Iris pigment epithelial cell (primary cell): ENCODE measurements at places on chromosomes 16 and 17.
A peak's percentile ranks its signal among the peaks of the same experiment; 100 is the strongest.

DNA sequence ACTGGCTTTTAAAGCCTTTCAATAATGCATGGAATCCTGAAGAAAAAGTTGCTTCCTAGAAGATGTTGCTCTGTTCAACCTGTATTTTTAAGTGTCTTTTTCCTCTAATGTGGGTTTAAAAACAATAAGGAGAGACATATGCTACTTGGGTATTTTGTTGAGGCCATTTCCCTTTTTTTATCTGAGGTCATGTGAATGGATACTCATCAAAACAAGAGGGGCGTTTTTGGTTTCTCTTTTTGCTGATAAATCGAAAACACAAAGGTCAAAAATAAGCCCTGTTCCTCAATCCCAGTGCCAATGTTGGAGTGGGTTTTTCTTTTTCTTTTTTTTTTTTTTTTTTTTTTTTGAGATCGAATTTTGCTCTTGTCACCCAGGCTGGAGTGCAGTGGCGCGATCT is 468.0 kb upstream of the RBFOX1 start:
- no peak for DNase-seq

DNA sequence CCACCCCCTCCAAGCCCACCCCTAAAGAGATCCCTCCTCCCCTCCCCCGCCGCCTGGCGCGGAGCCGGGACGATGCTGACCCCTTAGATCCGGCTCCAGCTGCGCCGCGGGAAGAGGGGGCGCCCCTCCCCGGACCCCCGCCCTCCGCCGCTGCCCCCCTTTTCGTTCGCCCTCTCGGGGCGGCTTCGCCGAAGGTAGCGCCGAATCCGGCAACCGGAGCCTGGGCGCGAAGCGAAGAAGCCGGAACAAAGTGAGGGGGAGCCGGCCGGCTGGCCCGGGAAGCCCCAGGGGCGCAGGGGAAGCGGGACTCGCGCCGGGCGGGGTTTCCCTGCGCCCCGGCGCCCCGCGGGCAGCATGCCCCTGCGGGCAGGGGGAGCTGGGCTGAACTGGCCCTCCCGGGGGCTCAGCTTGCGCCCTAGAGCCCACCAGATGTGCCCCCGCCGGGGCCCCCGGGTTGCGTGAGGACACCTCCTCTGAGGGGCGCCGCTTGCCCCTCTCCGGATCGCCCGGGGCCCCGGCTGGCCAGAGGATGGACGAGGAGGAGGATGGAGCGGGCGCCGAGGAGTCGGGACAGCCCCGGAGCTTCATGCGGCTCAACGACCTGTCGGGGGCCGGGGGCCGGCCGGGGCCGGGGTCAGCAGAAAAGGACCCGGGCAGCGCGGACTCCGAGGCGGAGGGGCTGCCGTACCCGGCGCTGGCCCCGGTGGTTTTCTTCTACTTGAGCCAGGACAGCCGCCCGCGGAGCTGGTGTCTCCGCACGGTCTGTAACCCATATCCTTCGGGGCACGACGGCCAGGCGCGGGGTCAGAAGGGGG is 623 bp downstream of the CACNA1G start:
- DNase-seq: no peak

DNA sequence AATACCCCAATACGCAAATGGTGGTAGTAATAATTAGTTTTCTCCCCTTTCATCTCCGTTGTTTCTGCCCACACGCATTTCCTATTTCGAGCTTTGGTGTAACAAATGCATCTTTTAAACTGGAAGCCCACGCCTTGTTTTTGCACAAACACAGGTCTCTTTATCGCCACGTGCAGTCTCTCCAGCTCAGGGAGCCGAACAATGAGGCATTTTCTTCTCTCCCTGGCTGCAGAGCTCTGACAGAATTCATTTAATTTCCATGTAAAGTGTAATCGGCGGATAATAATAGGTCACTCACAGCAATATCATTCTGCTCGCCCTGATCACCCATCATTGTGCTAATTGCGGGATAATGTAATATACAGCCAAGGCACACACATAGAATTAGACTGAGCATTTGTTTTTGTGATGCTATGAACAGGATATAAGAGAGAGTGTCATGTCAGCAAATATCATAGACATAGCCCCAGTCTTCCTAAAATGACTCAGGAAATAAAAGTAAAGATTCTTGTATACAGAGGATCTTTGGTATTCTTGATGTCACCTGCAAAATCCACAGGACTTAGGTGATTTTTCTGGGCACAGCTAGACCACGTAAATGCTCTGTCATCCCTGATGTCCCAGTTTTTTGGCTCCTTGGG is 452.6 kb upstream of the CDH11 start:
- no peak for DNase-seq

DNA sequence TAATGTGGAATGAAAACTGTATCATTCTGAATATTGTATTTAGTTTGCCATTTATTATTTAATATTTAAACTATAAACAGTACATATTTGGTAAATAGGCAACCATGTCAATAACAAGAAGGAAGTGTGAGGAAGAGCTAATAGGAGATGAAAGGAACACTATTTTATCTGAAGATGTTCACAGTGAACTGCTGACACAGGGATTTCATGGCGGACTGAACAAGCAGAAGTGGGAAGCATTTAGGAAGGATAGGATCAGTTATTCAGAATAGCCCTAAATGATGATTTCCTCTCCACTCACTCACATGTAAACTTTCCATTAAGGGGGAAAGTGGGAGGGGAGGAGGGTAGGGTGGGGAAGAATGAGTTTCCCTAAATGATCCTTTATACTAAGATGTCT is 682.4 kb downstream of the TOX3 start:
- DNase-seq: no peak

DNA sequence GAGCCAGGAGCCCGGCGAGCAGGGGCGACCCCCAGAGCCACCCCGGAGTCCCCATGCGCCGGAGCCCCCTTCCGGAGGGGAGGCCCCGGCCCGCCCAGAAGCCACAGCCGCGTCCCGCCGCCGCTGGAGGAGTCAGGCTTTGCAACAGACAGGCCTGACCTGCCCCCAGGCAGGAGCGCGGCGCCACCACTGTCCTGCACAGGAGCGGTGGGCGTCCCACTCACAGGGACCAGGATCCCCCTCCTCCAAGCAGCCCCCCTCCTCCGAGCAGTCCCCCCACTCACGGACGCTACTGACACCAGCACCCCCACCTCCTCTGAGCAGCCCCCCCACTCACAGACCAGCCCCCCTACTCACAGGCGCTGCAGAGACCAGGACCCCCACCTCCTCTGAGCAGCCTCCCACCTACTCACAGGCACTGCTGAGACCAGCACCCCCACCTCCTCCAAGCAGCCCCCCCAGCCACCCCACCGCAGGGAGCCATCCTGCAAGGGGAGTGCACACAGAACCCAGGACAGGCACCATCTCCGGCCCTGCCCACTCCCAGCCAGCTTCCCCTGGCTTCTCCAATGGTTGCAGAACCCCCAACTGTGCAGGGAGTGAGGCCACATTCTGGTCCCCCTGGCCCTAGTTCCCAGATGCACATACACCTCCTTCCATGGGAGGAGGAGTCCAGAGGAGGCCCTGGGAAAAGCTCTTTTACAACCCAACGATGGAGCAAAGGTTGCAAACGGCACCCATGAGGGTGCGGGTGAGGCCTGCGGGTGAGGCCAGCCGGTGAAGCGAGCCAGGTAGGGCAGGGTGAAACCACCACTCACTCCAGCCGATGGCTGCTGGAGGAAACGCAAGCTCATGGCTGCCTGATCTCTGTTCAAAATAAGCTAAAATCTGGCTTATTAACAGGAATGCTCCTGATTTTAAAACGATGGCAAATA is 69.9 kb downstream of the ABR start:
- no peak for DNase-seq

DNA sequence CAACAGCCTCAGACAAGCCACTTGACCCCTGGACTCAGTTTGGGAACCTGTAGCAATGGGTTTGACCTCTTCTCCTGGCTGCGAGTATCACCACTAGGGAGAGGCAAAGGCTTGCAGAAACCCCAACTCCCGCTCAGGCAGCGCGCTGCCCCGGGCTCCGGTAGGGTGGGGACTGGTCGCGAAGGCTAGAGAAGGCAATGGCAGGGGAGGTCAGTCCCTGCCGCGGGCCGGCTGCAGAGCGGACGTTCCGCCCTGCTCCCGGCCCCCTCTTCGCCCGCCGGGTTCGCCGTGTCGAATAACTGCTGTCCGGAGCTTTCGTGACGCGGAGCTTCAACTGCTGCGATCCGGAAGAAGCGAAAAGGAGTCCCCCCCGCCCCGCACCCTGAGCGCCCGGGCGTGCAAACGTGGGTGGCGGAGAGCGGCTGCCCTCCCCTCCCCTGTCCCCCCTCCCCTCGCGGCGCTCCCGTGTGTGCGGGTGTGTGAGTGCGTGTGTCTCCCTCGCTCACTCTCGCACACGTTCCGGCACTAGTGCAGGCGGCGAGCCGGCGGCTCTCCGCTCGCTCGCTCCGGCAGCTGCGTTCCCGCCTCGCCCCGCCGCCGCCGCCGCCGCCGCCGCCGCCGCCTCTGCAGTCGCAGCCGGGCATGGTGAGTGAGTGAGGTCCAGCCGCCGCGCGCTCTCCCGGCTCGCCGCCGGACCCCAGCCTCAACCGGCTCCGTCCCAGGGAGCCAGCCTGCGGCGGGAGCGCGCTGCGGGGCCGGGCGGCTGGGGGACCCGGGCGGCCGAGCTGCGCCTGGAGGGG is 772 bp upstream of the SHISA6 start:
- DNase-seq: peak; percentile 7

GRCh38 chr17:8116776-8117175 is 1.5 kb downstream of the ALOXE3 start:
- DNase-seq: no peak

DNA sequence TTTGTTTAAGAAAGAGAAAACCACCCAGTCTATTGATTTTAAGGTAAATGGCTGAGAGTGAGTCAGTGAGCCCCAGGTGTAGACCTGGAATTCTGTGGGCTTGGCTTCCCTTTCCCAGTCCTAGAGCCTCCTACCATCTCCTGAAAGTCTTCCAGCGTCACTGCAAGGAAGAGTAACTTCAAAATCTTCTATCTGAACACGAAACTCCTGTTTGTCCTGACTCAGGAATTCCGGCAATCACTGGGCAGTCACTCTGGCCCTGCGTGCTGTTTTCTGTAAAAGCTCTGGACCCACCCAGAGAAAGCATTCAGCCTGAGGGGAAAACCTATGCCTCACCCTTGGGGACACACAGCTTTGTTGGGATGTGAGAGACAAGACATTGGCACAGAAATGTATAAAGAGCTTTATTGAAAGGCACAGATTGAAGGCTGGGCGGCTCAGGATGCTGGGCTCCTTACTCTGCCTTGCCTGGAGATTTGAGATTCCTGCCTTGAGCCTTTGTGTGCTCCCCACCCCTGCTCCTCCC is 15.9 kb downstream of the MINK1 start:
- no peak for DNase-seq

- no peak for DNase-seq
These were observed 8.7 kb downstream of the VASN start for GRCh38 chr16:4380119-4381063.

DNA sequence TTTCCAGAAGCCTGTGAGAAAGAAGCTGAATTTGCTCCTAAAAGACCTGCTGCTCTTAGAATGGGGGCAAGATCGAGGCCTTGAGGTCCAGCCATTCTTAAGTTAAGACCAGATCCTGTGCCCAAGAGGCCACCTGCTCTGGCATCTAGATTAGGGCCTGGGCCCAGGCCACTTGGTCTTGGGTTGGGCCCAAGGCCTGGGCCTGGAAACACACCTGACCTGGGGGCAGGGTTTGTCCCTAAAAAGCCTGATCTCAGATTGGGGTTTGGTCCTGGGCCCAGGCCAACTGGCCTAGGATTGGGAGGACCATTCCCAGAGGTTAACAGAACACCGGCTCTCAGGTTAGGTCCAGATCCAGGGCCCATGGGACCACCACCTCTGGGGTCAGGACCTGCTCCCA is 12.9 kb downstream of the CHTF8 start:
- DNase-seq: no peak

- DNase-seq: no peak
These were observed 30.4 kb downstream of the RPH3AL start for GRCh38 chr17:322006-322780.

DNA sequence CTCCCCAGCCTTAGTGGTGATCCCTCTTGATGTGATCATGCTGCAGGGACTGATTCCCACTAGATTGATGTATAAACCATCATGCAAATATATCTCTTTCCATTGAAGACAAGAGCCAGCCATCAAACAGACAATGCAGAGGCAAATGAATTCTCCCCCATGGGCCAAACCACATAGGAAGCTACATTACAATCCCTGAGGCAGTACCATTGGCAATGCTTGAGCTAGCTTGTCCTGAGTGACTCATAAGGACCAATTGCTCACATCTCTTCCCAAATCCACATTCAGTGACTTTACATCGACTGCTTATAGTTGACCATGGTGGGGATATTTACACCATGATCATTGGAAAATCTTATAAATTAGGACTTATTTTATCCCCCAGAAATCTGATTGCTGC is 242.2 kb downstream of the SHISA9 start:
- DNase-seq: no peak

- DNase-seq: no peak
These were observed 183.5 kb downstream of the CPPED1 start for GRCh38 chr16:12620150-12620549.

GRCh38 chr17:68169840-68170239 is 78.0 kb upstream of the AMZ2 start:
- no peak for DNase-seq

GRCh38 chr16:19223235-19224170 is 55.5 kb downstream of the SYT17 start:
- DNase-seq: peak; percentile 9

DNA sequence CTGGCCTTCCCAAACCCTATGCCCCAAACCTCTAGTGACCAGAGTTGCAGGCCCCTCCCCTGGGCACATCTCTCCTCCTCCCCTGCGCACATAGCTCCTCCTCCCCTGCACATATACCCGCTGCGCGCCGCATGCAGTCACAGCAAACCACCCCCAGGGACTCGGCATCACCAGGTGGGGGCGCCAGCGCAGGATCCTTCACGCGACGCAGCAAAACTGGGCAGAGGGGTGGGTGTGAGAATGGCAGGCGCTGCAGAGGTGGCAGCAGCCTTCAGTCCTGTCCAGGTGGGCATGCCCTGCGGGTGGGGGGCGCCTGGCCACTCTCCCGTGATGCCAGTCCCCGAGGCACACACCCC is 5.6 kb downstream of the CORO6 start:
- peak; percentile 79 for DNase-seq

GRCh38 chr16:48025359-48025758 is 130.4 kb downstream of the ABCC12 start:
- DNase-seq: no peak

DNA sequence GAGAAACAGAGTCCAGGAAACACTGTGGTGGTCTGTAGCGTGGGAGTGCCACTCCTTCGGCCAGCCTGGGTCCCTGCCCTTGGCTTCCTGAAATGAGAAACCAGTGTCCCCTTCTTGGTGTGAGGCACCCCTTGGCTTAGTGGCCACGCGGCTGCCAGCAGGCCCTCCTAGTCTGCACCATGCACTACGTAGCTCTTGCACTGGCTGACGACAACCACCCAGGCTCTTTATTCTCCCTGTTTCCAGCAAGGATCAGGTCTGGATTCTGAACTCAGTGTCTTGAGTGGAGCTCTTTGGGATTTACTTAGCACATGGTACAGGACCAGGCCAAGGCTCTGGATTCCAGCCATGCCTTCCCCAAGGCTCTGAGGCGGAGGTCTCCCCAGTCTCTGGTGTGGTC is 1.1 kb upstream of the SPEM3 start:
- DNase-seq: no peak

DNA sequence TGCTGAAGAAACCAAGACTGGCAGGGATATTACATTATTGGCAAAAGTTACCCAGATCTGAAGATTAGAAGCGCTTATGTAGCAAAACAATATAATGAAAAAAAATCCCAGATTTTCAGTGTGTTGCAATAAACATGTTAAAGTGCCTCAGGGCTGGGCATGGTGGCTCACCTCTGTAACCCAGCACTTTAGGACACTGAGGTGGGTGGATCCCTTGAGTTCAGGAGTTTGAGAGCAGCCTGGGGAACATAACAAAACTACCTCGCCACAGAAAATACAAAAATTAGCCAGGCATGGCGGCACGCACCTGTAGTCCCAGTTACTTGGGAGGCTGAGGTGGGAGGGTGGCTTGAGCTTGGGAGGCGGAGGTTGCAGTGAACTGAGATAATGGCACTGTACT is 6.8 kb downstream of the ZNF207 start:
- no peak for DNase-seq
